ENCODE measurements at places on chromosomes 3 and 15.

DNA sequence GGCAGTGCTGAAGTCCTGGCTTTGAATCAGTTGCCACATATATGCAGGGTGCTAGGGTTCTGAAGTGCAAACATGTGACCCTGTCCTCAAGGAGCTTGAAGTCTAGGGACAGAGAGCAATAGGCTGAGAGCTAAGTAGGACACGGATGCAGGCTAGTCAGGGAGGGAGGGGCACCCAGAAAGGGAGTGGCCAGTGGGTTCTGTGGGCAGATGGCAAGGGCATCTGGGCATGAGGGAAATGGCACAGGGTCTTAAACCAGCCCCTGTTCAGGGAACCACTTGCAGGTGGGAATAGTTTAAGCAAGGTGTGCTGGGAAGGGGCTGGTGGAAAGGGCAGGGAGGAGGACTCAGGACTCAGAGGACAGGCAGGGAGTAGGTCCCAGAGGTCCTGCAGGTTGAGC lies 46.4 kb upstream of the EPHB1 start:
- no peak for DNase-seq

DNA sequence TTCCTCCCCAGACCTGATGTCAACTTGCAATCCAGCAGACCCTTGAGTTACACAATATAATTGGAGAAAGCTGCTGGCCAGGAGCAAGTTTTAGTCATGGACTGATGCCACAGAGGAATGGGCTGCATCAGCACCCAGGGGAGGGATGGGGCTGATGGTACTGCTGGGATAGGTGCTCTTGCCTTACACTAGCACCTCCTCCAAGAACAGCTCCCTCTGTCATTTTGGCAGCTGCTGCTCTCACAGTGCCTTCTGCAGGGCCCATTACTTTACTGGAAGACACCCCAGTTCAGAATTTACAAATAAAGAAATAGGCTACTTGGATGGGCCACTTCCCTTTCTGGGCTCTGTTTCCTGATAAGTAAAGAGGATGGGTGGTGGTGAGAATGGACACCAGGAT lies 85.3 kb upstream of the RORA start:
- no peak for DNase-seq

DNA sequence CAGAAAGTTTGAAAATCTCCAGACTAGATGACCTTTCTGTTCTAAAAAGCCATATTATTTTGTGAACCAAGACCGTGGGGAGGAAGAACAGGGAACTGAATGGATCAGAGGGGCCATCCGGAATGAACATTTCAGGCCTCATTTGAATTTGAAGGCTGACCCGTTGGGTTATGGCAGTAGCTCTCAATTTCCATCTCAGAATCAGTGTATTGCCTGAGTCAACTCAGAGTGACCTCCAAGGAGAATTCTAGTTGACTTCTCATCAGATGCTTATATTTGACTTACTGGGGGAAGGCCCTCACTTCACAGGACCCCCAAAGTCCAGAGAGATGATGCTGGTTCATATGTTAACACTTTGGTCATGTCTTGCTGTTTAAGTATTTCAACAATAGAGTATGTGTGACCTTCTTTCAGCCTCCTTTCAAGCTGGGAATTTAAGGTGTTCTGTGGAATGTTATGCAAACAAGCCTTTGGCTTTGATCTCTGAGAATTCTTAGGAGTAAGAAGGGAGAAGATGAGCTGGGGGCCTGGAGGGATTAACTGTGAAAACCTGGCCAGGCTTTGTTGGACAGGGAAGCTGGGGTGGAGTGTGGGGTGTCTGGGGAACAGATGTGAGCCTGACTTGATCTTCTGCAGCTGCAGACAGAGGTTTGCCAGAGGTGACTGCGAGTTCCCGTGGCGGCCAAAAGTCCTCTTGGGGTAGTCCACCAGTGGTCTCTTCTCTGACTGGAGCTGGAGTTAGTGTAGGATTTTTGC lies 111.2 kb upstream of the RGMA start:
- no peak for DNase-seq

DNA sequence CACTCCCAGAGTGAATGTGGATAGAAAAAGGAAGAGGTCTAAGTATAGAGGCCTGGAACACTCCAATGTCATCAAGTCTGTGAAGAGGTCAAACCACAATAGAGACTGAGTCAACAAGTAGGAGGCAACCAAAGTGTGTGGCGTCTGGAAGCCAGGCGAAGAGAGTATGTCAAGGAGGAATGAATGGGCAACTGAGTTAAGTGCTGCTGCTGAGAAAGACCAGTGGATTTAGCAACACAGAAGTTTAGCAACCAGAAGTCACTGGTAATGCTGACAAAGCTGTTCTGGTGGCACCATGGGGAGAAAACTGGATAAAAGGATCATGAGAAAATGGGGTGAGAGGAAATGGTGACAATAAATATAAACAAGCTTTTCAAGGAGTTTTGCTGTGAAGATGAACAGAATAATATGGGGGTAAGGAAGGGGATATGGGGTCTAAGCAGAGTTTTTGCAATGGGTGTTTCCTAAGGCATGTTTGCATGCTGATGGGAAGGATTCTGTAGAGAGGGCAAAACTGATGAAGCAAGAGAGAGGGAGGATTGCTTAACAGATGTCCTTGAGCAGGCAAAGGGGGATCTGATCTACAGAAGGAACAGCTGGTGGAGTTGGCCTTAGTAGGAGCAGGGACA lies 38.4 kb downstream of the PCOLCE2 start:
- no peak for DNase-seq

DNA sequence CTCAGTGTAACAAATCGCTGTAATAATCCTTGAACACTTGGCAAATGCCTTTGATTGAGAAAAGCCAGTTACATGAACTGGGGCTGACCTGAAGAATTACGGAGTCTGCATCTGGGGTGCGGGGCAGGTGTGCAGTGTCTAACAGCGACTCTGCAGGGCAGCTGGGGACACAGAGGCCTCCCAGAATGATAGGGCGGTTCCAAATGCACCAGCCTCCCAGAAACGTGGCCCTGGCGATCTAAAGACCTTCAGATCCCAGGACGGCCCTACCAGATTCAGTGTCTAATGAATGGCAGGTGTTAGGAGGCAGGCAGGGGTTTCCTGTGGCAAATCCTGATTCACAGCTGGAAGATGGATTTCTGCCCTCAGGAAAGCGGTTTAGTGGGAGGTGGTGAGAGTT lies 100.5 kb upstream of the RGMA start:
- DNase-seq = no peak

DNA sequence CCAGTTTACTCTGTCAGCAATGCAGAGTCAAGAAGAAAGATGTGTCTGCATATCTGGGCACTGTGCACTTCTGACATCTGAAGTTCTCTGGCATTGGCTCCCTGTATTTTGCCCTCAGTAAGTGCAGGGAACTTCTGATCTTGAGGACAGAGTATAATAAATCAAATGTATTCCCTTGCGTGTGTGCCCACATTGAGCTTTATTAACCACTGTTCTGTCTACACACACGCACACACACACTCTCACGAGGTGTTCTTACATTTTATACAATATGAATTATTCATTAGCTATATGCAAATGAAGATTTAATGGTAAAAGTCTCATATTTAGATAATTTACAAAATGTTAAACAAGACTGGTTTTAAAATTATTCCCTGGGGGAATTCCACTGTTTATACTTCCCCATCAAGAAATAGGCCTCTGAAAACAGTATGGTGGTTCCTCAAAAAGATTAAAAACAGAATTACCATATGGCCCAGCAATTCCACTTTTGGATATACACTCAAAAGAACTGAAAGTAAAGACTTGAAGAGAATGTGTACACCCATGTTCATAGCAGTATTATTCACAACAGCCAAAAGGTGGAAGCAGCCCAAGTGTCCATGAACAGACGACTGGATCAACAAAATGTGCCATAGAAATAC lies 24.6 kb upstream of the ANPEP start:
- no peak for DNase-seq

- DNase-seq = no peak
These were observed 19.9 kb downstream of the KLF13 start for GRCh38 chr15:31346367-31347066.

- DNase-seq = no peak
These were observed 65.2 kb downstream of the LSM3 start for GRCh38 chr3:14243782-14244181.

DNA sequence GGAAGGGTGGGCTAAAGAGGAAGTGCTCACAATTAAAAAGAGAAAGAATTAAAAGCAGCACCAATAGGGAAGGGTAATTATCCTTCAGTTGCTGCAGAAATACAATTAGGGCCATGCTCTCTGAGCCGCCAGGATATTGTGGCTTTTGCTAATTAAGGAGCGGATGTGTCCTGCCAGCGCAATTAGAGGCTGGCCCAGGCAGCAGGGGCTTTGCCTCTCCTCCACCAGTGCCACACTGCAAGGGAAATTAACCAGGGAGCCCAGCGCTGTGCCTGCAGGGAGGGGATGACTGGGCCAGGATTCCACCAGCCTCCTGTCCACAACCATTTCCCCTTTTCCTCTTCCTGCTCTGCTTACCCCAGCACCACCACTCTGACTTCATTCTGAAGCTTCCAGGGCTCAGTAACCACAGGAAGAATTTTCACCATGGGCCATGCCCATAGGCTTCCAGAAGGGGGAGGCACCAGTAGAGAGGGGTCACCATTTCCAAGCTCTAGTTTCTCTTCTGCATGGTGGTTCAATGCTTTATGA lies 10.4 kb upstream of the AEN start:
- DNase-seq = no peak

DNA sequence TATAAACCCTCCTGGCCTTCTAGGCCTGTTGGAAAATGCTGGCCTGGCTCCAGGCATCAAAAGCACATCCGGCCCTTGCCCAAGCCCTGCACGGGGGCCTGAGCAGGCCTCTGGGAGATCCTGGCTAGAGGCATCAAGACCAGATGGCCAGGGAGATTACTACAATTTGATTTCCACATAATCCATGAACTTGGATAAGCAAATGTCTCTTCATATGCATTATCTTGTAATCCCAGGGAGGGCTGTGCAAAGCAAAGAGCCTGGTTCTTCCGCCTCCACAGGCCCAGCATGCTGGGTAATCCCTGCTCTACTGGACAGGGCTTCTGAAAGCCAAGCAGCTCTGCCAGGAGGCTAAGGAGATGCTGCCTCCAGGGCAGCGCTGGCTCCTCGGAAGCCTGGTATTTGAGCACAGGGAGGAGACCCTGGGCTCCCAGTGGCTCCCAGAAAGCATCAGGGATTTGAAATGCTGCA lies 18.2 kb downstream of the MRPL46 start:
- DNase-seq = no peak

- DNase-seq = no peak
These were observed 57.9 kb upstream of the SAMMSON start for GRCh38 chr3:69941439-69942176.
